Mesothelial cell of epicardium (in vitro differentiated cells): ENCODE measurements at places on chromosomes 1 and 21. TPM values are rescaled to one million over a fixed set of nuclear protein-coding genes. Genes with fewer than 3 reads are reported as not detected.

Gene DYNLT4
- total RNA-seq, result 0.31 to 0.72 TPM (median 0.47 TPM) in 3 replicates

Gene SPATA45
- total RNA-seq, result 0.65 to 0.78 TPM in 2 of 3 replicates, not detected in the other

Gene EDARADD
- 16.6 to 18.1 TPM (median 17.0 TPM) in 3 replicates for total RNA-seq

Gene CROCC
- 81.3 to 86.4 TPM (median 86.1 TPM) in 3 replicates for total RNA-seq

Gene OPRD1
- 0.27 to 0.66 TPM (median 0.34 TPM) in 3 replicates for total RNA-seq

Gene SRSF10
- total RNA-seq, result 201 to 216 TPM (median 208 TPM) in 3 replicates

Gene OR2T12
- total RNA-seq, result not detected in 3 replicates

Gene IFNLR1
- 12.1 to 13.0 TPM (median 12.1 TPM) in 3 replicates for total RNA-seq

Gene AHCYL1
- total RNA-seq, result 98.7 to 102 TPM (median 102 TPM) in 3 replicates

DNA sequence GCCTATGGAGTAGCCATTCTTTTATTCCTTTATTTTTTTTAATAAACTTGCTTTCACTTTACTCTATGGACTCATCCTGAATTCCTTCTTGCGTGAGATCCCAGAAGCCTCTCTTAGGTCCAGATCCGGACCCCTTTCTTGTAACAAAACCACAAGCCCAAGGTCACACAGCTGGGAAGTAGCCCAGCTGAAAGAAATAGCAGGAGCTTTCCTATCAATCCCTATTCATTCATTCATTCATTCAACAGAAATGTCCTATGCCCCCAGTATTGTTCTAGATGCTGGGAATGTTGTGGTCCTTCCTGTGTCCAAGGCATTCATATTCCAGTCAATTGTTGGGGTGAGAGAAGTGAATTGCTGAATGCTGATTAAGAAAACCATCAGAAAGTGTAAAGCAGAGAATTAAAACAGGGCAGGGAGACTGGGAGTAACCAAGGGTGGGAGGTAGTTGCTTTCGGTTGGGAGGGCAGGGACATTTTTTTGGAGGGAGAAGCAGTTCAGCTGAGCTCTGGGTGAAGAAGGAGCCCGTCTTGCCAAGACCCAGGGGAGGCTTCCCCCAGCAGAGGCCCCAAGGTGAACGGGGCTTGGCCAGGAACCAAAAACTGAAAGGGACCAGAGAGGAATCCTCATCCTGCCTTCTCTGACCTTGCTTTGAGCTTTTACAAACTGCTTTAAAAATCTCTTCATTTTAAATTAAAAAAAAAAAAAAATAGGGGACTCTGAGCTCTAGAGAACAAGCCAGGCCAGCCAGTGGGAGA, 10.8 kb downstream of the PLA2G2D start:
- H3K36me3 ChIP-seq, result no peaks in the 10 kb centered on the region
- no peaks in the 10 kb centered on the region for H3K27me3 ChIP-seq
- H3K27ac ChIP-seq, result peak overlapping the region; percentile 74
- no peak overlapping the region for H3K4me3 ChIP-seq

- H3K4me3 ChIP-seq, result no peak overlapping the region
- no peak for DNase-seq
- peak overlapping the region; percentile 54 for H3K27ac ChIP-seq
- no peaks in the 10 kb centered on the region for H3K27me3 ChIP-seq
- H3K36me3 ChIP-seq, result no peaks in the 10 kb centered on the region
- peaks cover 50% of the 10 kb centered on the region for H3K4me1 ChIP-seq
These were observed 247.6 kb upstream of the SGIP1 start for GRCh38 chr1:66286307-66286706.

- no peaks in the 10 kb centered on the region for H3K36me3 ChIP-seq
- peak; percentile 37 for DNase-seq
- H3K4me1 ChIP-seq, result peaks cover 32% of the 10 kb centered on the region
- peaks cover 56% of the 10 kb centered on the region for H3K27me3 ChIP-seq
- H3K4me3 ChIP-seq, result peak within 1 kb of the TSS; percentile 74
- peak within 1 kb of the TSS; percentile 88 for H3K27ac ChIP-seq
These were observed at the start of gene C2CD4D for GRCh38 chr1:151839457-151840403. C2CD4D (minus strand) TSS chr1:151839820; CDS start chr1:151838989, 831 bp downstream.

DNA sequence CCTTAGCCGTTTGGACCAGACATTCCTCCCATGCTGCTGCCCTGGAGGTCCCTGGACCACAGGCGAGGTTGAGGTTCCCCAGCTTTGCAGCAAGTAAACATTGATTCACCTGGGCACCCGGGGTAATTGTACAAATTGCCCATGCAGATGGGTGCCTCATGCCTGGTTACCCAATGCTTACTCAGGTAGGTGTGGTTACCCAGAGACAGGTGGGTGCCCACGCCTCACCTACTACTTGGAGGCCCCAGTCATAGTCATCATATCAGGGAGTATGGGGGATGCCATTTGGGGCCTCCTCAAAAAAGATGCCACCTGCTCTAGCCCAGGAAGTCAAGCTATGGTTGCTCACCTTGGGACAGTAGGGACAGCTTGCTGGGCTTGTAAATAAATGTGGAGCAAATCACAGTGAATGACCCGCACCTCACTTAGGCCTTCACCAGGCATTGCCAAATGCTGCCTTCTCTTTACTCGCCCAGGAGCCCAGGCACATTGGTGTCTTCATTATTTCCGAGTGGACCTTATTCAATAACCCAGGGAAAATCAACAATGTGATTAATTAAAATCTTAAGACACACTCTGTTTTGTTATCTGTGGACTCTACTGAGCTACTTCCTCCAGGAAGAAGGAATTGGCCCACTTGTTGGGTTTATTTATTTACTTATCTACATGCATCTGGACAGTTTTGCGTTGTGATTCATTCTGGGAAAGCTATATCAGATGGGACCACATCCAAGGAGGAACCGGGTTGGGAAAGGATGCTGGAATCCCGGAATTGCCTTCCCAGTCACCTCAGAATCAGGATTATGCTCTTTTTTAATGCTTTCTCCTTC, 35.6 kb upstream of the GRHL3 start:
- peaks cover 2% of the 10 kb centered on the region for H3K36me3 ChIP-seq
- DNase-seq, result no peak
- no peak overlapping the region for H3K4me3 ChIP-seq
- peak overlapping the region; percentile 30 for H3K27ac ChIP-seq

- H3K36me3 ChIP-seq, result no peaks in the 10 kb centered on the region
- H3K27ac ChIP-seq, result no peak overlapping the region
- H3K4me3 ChIP-seq, result no peak overlapping the region
- no peaks in the 10 kb centered on the region for H3K4me1 ChIP-seq
- DNase-seq, result no peak
These were observed 23.6 kb downstream of the KCND3 start for GRCh38 chr1:111965781-111966443.

GRCh38 chr1:230267338-230268065, 158.6 kb downstream of the PGBD5 start:
- no peak overlapping the region for H3K27ac ChIP-seq
- H3K4me3 ChIP-seq, result no peak overlapping the region
- H3K4me1 ChIP-seq, result peaks cover 20% of the 10 kb centered on the region
- H3K36me3 ChIP-seq, result peaks cover 14% of the 10 kb centered on the region
- H3K27me3 ChIP-seq, result no peaks in the 10 kb centered on the region

GRCh38 chr1:223114871-223115270, 28.2 kb downstream of the TLR5 start:
- peak overlapping the region; percentile 83 for H3K27ac ChIP-seq
- H3K4me3 ChIP-seq, result no peak overlapping the region
- no peak for DNase-seq
- H3K4me1 ChIP-seq, result peaks cover 10% of the 10 kb centered on the region
- H3K27me3 ChIP-seq, result no peaks in the 10 kb centered on the region

- no peaks in the 10 kb centered on the region for H3K4me1 ChIP-seq
- no peak overlapping the region for H3K27ac ChIP-seq
- H3K27me3 ChIP-seq, result no peaks in the 10 kb centered on the region
These were observed 473.5 kb downstream of the PTPRC start for GRCh38 chr1:199112365-199112764.

DNA sequence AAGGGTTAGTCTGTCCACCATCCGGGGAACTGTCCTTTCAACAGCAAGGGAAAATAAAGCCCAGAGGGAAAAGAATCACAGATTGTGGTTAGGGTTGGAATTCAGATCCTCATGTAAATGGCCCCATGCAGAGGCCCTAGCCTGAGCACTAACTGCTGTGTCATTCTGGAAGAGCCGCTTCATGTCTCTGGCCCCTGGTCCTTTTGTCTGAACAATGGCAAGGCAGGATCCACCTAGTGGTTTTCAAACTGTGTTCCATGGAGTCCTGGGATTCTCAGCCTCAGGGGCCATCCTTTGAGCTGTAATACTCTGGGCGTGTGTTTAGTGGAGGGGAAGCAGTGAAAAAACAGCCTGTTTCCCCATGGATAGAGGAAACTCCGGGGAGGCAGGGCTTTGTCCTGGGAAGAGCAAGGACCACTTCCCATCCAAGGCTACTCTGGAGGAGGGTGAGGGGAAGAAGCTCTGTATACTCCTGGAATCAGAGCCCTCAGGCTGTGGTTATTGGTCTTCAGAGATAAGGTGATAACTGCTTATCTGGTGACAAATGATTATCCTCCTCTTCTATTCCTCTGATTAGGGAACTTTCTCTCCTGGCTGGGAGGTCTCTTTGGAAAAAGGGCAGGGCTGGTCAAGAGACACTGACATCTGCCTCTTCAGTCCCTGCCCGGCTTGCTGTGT, 19.2 kb downstream of the PAX7 start:
- no peak overlapping the region for H3K4me3 ChIP-seq
- peaks cover 98% of the 10 kb centered on the region for H3K27me3 ChIP-seq
- no peaks in the 10 kb centered on the region for H3K36me3 ChIP-seq
- peaks cover 3% of the 10 kb centered on the region for H3K4me1 ChIP-seq
- DNase-seq, result no peak
- H3K27ac ChIP-seq, result no peak overlapping the region

GRCh38 chr1:168446081-168446480, 97.7 kb downstream of the XCL2 start:
- no peak for DNase-seq
- H3K27ac ChIP-seq, result no peak overlapping the region
- no peaks in the 10 kb centered on the region for H3K36me3 ChIP-seq
- H3K27me3 ChIP-seq, result no peaks in the 10 kb centered on the region

DNA sequence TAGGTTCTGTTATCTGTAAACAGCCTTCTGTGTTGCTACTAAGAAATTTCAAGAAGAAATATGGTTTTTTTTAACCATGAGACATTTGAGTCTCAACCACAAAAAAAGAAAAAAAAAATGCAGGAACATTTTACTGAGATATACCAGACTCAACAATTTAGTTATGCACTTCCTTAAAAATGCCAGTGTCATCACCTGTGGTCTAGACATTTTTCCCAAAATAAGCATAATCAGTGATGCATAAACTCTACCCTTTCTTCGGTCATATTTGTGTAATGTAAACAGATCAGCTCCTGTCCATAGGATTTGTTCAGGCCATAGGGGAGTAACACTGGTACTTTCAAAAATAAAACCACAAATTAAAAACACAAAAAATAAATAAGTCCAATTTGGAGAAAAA, 122.6 kb upstream of the TNFSF4 start:
- no peaks in the 10 kb centered on the region for H3K27me3 ChIP-seq
- no peak overlapping the region for H3K27ac ChIP-seq
- H3K4me3 ChIP-seq, result no peak overlapping the region
- H3K4me1 ChIP-seq, result peaks cover 6% of the 10 kb centered on the region
- no peaks in the 10 kb centered on the region for H3K36me3 ChIP-seq

DNA sequence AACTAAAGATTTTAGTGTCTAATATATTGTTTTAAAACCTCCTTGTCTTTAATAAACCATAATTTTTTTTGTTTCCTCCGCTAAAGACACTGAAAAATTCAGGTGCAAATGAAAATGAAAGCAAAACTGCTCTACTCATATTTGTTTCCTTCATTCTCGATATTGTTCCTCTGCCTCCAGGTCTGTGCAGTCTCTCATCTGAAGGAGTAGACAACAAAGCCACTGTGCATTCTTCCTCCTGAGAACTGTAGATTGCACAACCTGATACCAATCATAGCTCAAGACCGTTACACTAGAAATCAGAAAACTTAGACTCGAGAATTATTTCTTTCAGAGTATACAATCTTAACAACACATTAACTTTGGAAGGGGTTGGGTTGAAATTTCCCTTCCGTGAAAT, 373.1 kb upstream of the CXADR start:
- no peak for DNase-seq
- peak overlapping the region; percentile 63 for H3K27ac ChIP-seq
- no peaks in the 10 kb centered on the region for H3K36me3 ChIP-seq
- H3K4me3 ChIP-seq, result peak overlapping the region; percentile 45

DNA sequence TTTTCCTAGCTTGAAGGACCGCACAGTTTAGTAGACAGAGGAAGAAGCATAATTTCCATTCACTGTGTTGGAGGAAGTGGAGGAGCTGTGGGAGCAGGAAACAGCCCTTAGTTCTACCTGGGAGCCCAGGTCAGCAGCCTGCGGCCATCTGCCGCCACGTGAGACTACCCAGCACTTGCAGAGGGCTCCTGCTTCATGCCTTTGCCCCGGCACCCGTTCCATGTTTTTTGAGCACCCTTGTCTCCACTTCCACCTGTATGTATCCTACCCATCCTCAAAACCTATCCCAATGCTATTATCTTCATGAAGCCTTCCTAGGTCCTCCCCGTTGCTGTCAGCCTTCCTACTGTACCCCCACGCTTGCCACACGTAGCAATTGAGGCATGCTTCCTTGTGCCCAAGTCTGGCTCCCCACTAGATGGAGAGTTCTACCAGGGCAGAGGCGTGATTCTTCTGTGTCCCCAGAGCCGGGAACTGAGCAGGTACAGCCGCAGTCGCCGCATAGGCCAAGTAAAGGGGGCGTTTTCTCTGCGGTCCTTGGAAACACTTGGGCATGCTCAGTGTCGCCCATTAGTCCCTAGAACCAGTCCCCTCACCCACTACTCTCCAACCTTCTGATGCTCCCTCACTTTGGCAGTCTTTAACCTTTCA, 1.9 kb downstream of the SLC6A9 start:
- peaks cover 38% of the 10 kb centered on the region for H3K4me1 ChIP-seq
- no peaks in the 10 kb centered on the region for H3K27me3 ChIP-seq
- peak overlapping the region; percentile 95 for H3K27ac ChIP-seq
- H3K4me3 ChIP-seq, result peak overlapping the region; percentile 97
- DNase-seq, result no peak

DNA sequence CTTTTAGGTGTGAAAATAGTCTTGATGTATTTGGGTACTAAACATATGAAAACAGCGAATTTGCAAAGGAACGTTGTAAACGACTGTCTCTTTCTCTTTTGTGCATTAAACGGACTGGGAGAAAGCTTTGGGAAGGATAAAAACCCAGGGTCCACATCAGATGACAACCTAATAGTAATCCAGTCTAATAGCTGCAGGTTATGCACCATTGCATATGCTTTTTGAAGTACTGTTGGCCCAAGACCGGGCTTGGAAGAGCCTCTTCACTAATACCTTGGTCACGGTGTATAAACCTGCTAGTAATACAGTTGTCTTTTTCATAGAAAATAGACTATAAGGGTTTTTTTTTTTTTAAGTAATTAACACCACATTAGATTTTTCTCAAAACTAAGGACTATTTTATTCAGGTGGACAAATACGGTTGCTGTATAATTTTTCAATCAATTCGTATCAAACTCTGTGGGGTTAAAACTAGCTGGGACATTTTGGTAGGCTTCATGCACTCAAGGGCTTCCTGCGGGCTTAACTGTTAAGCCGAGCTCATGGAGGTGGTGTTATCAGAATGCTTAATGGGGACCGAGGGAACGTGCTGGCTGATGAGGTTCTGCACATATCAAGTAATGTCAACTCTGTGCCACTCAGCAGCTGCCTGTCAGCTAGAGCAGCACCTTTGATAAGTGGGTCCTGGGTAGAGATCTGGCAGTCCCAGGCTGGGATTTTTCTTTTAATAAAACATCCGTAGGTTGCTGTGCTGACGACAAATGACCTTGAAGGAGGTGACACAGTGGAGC, 2.1 kb downstream of the RYR2 start:
- no peak overlapping the region for H3K27ac ChIP-seq
- H3K36me3 ChIP-seq, result no peaks in the 10 kb centered on the region
- peak overlapping the region; percentile 72 for H3K4me3 ChIP-seq
- H3K27me3 ChIP-seq, result peaks cover 42% of the 10 kb centered on the region
- no peak for DNase-seq

GRCh38 chr1:6105218-6105679, 59.6 kb downstream of the KCNAB2 start:
- DNase-seq, result no peak
- H3K4me3 ChIP-seq, result no peak overlapping the region
- peaks cover 21% of the 10 kb centered on the region for H3K27me3 ChIP-seq
- no peak overlapping the region for H3K27ac ChIP-seq
- no peaks in the 10 kb centered on the region for H3K4me1 ChIP-seq
